ENCODE measurements at places on chromosomes 11 and 22.

- DNase-seq: no peak
Observed at GRCh38 chr11:120610111-120610510, 98.6 kb downstream of the GRIK4 start.

- no peak for DNase-seq
Observed at GRCh38 chr11:125245299-125245698, 80.7 kb downstream of the PKNOX2 start.

GRCh38 chr22:27183474-27183873 lies 526.1 kb downstream of the MIAT start:
- no peak for DNase-seq

- no peak for DNase-seq
Observed at GRCh38 chr11:11409901-11410300, 56.9 kb upstream of the CSNK2A3 start.

- no peak for DNase-seq
Observed at GRCh38 chr11:102568851-102569250, 38.3 kb upstream of the MMP7 start.

DNA sequence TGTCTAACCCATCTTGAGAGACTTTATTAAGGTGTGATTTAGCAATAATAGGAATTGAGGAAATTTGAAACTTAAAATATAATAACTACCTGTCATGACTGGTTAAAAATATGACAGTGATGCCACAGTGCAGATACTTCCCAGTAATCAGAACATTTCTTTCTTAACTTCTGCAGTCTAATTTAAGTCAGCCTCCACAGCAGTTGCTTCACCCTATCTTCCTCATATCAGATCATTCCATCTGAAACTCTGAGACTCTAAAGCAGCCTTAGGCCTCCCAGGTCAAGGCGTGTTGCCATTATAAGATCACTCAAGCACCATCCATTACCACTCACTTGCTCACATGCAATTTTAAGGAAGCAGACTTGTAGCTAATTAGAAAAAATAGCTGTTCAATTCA lies 302.2 kb downstream of the AASDHPPT start:
- DNase-seq: no peak

GRCh38 chr11:126863294-126863997 lies 137.1 kb downstream of the KIRREL3 start:
- no peak for DNase-seq

DNA sequence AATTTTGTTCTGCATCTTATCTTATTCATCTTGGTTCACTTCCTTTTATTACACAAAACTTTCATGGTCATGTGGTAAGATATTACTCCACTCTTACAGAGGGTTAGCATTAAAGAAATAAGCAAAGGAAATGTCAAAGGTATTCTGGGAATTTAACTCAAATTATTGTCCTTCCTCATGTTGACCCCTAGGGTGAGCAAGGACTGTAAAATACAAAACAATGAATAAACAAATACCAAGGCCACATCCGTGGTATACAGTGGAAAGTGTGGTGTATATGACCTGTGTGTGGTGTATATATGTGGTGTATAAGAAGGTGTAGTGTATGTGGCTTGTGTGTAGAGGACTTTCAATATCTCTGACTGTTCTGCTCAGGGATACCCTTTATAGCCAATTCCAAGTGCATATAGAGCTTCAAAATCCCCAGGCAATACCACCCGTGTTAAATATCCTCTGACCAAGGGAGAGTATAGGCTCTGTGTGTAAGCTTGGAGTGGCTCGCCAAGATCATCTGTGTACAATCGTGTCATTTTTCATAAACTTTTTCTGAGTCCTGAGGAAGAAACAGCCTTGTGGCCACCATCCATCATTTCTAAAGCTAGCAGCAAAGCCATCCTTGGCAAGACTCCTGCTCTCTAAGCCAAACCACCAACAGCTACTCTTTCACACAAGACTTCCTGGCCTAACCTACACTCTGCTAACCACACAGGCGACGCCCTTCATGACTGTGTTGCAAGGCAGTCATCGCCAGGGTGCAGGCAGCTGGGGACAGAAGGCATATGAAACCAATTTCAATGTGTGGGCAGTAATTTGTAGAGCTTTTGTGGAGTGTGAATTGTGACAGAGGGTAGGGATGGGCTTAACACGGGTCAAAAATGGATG lies 548.0 kb downstream of the ETS1 start:
- peak; percentile 44 for DNase-seq

- DNase-seq: no peak
Observed at GRCh38 chr22:45310331-45310976, 720 bp downstream of the FAM118A start.

- no peak for DNase-seq
Observed at GRCh38 chr11:30585892-30586250, 282 bp downstream of the MPPED2 start.

- no peak for DNase-seq
Observed at GRCh38 chr11:59716051-59716450, 2.4 kb upstream of the OR10V1 start.

DNA sequence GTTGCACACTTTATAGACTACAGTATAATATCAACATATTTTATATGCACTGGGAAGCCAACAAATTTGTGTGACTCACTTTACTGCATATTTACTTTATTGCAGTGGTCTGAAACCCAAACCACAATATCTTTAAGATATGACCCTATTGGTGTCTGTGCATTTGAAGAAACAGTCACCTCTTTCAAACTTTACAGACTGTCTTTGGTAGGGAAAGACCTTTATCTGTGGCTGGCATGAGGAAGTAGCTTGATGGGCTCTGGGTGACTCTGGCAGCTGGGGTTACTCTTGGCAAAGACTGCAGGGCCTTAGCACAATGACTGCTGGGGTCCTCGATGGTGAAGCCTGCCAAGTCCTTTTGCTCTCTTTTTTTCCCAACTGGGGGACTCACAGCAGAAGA lies 21.3 kb upstream of the ABTB2 start:
- DNase-seq: no peak

GRCh38 chr11:92828556-92828955 lies 140.9 kb upstream of the MTNR1B start:
- DNase-seq: no peak

DNA sequence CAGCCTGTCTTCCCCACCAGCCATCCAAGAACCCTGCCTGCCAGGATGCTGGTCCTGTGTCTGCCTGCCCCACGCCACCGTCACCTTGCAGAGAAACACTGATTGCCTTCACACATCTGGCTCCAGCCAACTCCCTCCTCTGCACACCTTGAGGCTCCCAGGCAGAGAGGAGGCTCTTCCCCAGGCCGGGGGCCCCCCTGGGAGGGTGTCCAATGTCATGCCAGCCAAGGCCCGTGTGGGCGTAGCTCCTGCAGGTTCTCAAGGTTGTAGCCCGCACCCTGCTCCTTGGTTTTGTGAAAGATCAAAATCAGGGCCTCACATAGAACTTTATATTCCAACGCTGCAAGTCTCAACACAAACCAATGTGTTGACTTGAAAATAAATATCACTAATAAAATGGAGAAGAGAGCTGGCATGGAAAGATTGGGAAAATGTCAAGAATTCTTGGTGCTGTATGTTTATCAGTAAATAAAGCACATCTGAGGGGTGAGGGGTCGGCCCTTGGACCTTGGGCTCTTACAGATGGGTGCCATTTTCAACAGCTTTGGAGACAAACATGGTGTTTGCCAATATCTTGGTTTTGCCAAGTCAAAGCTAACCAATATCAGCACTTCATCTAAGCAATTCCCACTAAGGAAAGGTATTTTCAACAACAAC lies 6.7 kb upstream of the PPARA start:
- DNase-seq: no peak

- DNase-seq: no peak
Observed at GRCh38 chr22:39967103-39967829, 7.1 kb downstream of the TMA7B start.

DNA sequence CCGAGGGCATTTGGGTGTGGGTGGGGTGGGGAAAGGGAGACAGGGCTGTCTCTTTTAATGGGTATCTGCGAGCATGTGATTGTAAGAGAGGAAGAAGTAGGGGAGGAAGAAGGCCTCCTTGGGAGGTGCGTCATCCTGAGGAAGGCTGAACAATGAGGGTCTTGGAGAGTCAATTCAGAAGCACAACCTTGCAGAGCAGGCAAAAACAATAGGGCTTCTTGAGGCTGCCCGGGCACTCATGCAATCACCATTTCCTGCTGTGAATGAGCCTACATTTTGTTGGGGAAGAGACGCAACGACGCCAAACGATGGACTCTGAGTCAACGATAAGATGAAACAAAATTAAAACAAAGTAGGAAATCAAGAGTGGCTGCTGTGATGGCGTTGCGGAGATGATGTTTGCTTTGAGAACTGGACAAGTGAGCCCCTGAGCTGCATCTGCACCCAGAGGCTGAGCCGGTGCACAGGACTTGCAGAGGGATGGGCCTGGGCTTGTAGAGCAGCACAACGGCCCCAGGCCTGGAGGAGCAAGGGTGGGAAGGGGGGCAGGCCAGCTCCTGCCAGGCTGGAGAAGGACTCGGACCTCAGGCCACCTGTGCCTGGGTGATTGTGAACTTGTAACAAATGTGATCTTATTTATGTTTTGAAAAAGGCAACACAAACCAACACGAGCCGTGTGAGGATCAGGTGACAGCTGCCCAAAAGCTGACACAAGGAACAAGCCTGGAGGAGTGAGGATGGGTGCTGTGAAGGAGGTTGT lies 92.3 kb upstream of the B3GAT1 start:
- DNase-seq: no peak

DNA sequence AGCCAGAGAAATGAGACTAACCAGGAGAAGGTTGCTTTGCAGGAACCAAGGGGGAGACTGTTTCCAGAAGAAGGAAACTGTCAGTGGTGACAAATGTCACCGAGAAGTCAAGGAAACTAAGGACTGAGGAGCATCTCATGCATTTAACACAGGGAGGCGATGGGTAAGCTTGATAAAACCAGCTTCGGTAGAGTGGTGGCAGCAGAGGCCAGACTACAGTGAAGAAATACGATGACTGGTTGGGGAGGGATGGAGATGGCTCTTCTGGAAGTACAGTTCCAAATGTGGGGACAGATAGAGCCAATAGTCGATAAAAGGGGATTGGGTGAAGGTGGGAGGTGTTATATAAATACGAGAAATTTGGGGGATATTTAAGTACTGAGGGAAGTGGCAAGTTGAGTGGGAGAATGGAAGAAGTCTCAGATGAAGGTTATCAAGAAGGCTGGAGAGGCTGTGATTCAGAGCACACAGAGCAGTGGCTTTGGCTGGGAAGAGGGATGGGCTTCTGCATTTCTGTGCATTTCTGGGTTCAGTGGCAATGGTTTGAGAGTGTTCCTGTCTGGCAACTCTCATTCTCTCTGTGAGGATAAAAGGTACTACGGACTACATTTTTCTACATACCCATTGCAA lies 29.2 kb downstream of the SC5D start:
- DNase-seq: no peak

- DNase-seq: no peak
Observed at GRCh38 chr22:45965563-45965962, 11.4 kb downstream of the WNT7B start.

- DNase-seq: no peak
Observed at GRCh38 chr22:31187627-31188026, 24.5 kb upstream of the LIMK2 start.

GRCh38 chr11:62794201-62794775 lies 2.5 kb upstream of the TMEM223 start:
- no peak for DNase-seq

GRCh38 chr22:48980409-48980808 lies 847.3 kb downstream of the BRD1 start:
- DNase-seq: no peak

DNA sequence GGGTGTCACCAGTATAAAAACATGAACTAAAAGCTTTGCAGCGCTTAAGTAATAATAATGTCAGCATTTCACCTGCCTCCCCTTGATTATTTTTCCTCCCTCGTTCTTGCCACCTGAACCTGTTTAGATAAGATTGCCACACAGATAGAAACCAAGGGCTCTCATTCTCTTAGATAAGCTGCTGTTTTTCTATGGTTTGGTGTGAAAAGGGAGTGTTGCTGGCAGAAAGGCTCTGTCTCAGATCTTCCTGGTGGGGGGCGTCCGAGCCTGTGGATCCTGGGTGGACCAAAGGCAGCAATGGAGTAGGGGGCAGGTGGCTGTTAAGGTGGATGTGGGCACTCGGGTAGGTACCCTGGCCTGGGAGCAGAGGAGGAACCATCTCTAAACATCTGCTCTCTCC lies 147.5 kb downstream of the ST3GAL4 start:
- no peak for DNase-seq

DNA sequence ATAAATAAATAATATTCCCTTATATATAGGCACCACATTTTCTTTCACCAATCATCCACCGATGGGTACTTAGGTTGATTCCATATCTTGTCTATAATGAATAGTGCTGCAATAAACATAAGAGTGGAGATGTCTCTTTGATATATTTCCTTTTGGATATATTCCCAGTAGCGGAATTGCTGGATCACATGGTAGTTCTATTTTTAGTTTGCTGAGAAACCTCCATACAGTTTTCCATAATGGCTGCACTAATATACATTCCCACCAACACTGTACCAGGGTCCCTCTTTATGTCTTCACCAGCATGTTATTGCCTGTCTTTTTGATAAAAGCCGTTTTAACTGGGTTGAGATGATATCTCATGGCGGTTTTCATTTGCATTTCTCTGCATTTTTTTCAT lies 23.6 kb downstream of the PAMR1 start:
- DNase-seq: no peak

DNA sequence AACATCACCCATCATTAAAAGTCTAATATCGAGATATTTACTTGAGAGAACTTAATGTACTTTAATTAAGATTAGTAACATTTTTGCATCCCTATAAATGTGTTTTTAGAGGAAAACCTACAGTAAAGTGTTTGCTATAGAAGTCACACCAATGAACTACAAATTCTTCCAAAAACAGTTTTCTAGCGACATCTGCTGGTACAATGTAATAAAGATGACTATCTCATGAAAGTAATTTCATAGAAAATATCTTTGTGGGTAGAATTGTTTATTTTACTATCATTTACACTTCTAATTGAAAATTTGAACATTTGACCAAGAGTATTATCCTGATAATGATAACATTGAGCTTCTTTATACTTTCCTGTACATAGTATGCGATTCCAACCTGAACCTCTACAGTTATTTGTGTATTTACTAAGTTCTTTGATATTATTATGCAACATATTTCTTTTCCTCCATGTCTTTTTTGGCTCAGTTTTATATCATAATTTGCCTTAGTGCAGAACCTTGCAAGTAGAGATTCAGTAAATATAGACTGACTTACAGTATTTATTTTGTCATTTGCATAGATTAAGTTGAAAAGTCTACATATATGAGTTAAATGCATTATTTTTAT lies 252.7 kb downstream of the TMEM135 start:
- DNase-seq: no peak

DNA sequence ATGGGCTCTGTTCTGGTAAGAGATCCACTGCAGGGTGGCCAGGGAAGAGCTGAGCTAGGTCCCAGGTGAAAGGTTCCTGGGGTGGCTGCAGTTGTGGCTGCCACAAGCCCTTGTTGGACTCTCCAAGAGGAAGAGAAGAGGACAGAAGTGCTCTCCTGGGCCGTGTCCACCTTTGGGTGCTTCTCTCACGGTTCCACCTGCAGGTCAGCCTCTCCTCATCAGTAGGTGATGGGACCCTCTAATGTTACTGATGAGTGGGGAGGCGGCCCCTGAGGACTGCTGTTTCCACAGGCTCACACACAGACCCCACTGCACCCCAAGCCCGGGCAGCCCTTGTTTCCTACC lies 804.9 kb downstream of the BRD1 start:
- no peak for DNase-seq
